ENCODE measurements at places on chromosomes 1 and 21.
A peak's percentile ranks its signal among the peaks of the same experiment; 100 is the strongest.

GRCh38 chr21:36246080-36246631 is 73.8 kb upstream of the MORC3 start:
- DNase-seq: no peak

GRCh38 chr1:9197186-9198099 is 37.1 kb upstream of the H6PD start:
- DNase-seq: no peak

DNA sequence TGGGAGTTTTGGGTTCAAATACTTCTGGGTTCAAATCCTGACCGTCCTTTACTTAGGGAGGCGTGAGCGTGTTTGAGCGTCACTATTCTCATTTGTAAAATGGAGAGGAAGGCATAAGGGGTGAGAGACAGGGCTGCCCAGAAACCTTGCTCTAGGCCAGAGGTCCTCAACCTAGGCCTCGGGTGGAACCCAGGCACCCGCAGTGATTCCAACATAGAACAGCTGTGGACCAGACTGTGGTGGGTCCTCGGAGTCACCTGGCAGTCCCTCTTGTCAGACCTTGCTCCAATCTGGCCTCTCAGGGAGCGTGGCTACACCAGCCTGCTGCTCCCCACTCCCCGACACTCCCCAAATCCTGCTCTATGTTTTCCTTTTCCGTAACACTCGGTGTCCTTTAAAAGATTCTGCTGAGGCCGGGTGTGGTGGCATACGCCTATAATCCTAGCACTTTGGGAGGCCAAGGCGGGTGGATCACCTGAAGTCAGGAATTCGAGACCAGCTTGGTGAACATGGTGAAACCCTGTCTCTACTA is 116.4 kb downstream of the PGBD5 start:
- no peak for DNase-seq

DNA sequence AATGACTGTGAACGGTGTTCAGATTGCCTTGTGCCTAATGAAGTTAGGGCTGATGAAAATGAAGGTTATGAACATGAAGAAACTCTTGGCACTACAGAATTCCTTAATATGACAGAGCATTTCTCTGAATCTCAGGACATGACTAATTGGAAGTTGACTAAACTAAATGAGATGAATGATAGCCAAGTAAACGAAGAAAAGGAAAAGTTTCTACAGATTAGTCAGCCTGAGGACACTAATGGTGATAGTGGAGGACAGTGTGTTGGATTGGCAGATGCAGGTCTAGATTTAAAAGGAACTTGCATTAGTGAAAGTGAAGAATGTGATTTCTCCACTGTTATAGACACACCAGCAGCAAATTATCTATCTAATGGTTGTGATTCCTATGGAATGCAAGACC is 96.6 kb downstream of the ZFYVE9 start:
- DNase-seq: peak; percentile 76

DNA sequence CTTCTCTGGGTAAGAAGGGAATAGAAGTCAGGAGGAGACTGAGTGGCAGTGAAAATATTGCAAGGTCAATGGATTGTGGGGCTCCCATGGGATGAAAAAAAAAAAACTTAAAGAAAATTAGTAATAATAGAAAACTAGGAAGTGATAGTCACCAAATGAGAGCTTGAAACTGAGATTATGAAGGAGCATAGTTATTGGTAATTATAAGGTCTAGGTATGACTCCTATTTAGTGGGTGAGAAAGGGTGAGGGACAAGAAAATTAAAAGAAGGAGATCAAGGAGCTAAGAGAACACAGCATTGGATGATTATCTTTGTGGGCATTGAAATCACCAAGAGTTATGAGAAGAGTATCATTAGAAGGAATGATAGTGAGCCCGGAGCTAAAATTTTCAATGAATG is 301.4 kb downstream of the TPR start:
- DNase-seq: no peak

DNA sequence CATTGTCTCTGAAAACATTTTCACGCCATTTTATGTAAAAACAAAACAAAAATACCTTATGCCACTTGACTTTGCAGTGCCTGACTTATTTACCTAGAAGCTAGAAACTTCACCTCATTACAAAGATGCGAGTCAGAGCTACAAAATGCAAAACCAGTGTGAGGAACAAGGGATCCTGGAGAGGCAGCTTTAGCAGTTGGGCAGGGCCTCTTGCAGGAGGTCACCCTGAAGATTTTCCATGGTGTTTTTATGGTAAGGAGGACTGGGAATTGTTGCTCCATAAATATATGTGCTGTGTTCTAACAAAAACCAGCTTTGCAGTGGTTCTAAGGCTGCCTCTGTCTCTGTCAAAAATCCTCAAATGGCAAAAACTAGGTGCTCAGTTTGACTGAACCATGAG is 36.4 kb upstream of the TARBP1 start:
- peak; percentile 68 for DNase-seq

DNA sequence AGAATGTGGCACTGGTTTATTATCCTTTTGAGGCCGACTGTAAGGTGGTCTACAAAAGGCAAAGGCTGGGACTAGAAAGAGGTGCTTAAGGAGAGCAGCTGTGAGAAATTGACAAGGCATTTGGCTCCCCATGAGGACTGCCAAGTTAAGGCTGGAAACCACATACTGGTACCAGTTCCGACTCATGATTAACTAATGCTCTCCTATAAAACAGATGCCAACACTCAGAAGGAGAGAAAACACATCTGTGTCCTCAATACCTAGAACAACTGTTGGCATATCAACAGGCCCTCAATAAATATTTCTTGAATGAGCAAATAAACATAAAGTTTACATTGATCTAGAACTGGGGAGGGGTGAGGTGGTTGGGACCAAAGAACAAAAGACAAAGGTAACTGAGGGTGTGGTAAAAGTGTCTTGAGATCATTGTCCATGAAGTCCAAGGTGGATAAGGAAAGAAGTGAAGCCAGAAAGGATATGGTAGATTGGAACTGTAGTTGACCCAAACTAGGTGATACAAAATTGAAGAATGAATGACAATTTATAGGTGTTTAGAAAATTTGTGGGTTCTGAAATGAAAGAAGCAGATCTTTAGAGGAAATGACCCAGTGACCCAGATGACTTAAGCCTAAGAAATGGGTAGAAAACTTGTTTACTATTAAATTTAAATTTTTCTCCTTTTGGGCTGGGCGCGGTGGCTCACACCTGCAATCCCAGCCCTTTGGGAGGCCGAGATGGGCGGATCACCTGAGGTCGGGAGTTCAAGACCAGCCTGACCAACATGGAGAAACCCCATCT is 16.9 kb upstream of the MCL1 start:
- DNase-seq: peak; percentile 68

GRCh38 chr21:45959182-45959581 is 22.4 kb upstream of the COL6A1 start:
- no peak for DNase-seq

- peak; percentile 15 for DNase-seq
Observed at GRCh38 chr1:8239306-8240023, 78.4 kb upstream of the SLC45A1 start.

GRCh38 chr1:11664336-11665065 is 501 bp downstream of the FBXO6 start:
- peak; percentile 40 for DNase-seq

- no peak for DNase-seq
Observed at GRCh38 chr1:159944623-159945455, 574 bp downstream of the IGSF9 start.

DNA sequence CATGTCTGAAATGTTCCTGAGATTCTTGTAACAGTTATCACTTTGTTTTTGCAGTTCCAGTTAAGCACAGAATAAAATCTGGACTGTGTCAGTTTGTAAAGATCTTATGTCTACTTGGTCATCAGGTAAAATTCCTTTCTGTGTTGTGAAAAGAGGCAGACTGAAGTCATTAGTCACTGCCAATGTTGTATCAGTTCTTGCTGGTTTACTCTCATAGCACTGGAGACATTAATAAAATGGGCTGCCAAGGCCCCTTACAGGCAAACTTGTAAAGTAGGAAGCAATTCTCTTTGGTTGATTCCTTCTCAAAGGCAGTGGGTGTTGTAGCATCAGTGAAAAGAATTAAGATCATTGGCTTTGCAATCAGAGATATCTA is 61.4 kb upstream of the ST6GALNAC3 start:
- DNase-seq: no peak

- DNase-seq: no peak
Observed at GRCh38 chr21:16108561-16109075, 378.8 kb downstream of the USP25 start.

- DNase-seq: no peak
Observed at GRCh38 chr1:236002572-236002971, 62.3 kb downstream of the NID1 start.

- no peak for DNase-seq
Observed at GRCh38 chr1:199218065-199218464, 579.2 kb downstream of the PTPRC start.

Measured in M059J (cell line).